Right lobe of liver (tissue), 6 donors: ENCODE measurements at places on chromosomes 16 and 17.

GRCh38 chr16:71919035-71919434 is 23.7 kb downstream of the IST1 start:
- DNase-seq = no peak

DNA sequence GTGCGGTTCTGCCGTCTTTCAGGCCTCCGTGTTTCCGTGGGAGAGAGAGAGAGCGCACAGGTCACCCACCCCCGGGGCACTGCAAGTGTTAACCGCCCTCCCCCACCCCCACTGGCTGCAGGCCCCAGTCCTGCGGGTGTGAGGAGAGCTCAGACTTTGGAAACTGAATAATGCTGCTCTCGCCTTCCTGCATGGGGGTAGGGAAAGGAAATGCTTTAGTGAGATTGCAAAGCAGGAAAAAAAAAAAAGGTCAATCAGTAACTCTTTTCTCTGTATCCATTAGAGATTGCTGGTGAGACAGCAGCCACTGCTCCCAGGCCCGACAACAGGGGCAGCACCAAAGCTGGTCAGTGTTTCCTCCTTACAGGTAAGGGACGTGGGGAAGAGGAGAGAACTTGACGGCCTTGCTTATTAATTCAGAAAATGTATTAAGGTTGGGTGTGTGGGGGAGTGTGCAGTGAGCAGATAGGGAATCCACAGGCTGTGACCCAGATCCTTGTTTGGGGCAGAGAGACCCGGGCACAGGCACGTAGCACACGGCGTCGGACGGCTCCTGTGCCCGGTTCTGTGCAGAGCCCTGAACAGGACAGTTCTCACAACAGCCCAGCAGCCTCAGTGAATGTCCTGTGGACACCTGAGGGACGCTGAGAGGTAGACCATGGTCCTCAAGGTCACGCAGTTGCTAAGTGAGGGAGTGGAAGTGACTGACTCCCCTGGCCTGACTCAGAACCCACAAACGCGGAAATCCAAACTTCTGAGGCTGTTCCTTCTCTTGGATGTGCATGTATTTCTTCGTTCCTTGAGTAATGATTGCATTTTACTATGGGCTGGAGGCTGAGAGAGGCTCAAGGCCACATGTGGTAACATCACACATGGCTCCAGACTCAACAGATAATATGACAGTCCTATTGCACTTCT is 156.5 kb downstream of the FOXL1 start:
- DNase-seq = no peak

DNA sequence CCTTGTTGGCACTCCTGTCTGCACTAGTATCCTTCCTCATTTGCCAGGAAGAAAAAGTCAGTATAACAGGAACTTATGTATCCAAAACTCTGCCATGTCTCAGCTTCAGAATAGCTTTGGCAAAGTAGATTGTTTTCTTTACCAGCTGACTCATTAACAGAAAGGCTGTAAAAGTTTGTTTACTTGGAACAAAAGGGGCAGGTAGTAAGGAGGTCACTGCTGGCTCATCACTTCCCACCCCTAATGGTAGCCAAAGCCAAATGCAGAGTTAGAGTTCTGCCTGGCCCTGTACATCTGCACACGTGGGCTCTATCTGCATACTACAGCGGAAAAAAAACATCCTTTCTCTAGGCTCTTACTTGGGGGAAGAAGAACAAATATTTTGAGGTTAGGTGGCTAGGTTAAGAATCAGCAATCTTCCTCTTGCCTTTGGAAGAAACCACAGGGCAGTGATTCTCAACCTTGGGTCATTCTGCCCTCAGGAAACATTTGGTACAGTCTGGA is 90.9 kb upstream of the BCAR1 start:
- DNase-seq = no peak

- no peak for DNase-seq
These were observed 26.9 kb downstream of the IRX5 start for GRCh38 chr16:54957403-54958166.

- no peak for DNase-seq
These were observed 5.0 kb downstream of the RPRML start for GRCh38 chr17:46974086-46974485.

- DNase-seq = no peak
These were observed 8.3 kb downstream of the PITPNM3 start for GRCh38 chr17:6548034-6548433.

DNA sequence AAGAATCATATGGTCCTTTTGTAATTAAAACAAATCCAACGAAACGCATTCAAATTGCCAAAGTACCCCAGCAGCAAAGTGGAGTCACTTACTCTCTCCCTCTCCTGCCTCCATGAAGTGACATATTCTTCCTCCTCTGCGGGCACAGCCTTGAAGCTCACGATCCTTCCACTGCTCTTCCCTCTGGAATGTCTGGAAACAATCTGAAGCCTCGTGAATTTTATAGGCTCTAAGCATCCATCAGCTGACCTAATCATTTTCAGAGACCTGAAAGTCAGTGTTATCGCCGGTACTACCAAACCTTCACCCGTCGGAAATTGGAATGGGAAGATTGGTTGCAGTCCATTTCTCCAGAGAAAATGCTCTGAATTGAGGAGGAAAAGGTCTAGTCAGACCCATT is 134.5 kb upstream of the FOXF1 start:
- DNase-seq = no peak

- no peak for DNase-seq
These were observed 173.8 kb upstream of the CCL2 start for GRCh38 chr17:34081269-34081668.

- DNase-seq = peak; percentile 27
These were observed 180.4 kb downstream of the IRF8 start for GRCh38 chr16:86079255-86079885.

GRCh38 chr17:45200701-45201100 is 21.0 kb upstream of the FMNL1 start:
- no peak for DNase-seq

- DNase-seq = no peak
These were observed 67.8 kb upstream of the TBX2 start for GRCh38 chr17:61331886-61332285.

- DNase-seq = no peak
These were observed 16.3 kb downstream of the SHISA9 start for GRCh38 chr16:12917653-12918052.

DNA sequence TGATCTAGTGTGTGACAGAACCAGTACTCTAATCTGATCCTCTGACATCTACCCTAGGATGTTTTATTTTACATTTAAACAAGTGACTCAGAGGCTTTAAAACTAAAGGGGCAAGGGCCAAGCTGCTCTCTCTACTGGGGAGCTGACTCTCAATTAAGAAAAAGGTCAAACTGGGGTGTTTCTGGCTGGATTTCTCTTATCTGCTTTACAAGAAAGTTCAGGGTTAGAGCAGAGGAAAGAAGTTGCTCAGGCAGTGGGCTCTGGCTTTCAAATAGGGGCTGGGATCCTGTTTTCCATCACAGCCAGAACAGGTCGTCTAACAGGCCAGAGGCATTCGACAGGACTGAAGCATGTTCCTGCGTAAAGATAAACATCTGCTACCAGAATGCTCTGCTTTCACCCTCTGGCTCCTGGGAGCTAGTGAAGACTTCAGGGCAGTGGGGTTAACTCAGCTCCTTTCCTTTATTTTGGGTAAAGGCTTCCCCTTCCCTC is 8.5 kb downstream of the MMP28 start:
- peak; percentile 13 for DNase-seq

DNA sequence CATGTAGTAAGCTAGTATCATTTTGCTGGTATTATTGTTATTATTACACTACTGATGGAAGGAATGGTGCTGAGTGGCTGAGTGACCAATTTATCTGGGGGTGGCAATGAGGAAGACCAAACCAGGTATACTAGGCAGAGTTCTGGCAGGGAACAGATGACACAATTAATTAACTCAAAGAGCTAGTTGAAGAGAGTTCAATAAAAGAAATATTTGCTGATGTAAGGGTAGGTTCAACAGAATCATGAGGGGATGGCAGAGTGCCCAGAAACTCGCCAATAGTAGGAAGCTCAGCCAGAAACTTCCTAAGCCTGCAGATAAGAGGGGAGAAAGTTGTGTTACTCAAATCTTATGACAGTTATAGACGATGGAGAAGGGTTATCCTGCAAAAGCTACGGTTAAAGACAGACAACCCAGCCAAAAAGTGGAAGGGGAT is 352.5 kb downstream of the KCNJ2 start:
- peak; percentile 57 for DNase-seq

GRCh38 chr16:80852261-80852872 is 48.0 kb upstream of the CDYL2 start:
- no peak for DNase-seq

- no peak for DNase-seq
These were observed 61.2 kb upstream of the NETO2 start for GRCh38 chr16:47204736-47205504.

DNA sequence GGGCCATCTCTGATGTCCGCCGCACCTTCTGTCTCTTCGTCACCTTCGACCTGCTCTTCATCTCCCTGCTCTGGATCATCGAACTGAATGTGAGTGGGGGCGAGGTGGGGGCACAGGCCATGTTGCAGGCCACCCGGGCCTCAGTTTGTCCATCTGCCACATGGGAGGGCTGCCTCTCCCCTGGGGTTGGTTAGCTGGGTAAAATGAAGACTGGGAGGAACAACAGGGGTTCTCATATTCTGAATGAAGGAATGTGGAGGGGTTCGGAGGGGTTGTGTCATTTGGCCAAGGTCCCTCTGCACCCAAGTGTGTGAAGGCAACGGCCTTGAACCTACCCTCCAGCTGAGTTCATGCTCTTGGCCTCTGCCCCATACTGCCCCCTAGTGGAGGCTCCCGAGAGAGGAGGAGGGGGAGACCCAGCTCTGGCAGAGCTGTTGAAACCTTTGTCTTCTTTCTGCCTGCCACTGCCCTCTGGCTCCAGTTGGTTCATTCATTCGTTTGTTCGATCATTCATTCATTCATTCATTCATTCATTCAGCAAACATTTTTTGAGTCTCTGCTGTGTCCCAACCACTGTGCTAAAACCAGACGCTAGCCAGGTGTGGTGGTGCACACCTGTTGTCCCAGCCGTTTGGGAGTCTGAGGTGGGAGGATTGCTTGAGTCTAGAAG is 11.4 kb upstream of the TCAP start:
- no peak for DNase-seq

DNA sequence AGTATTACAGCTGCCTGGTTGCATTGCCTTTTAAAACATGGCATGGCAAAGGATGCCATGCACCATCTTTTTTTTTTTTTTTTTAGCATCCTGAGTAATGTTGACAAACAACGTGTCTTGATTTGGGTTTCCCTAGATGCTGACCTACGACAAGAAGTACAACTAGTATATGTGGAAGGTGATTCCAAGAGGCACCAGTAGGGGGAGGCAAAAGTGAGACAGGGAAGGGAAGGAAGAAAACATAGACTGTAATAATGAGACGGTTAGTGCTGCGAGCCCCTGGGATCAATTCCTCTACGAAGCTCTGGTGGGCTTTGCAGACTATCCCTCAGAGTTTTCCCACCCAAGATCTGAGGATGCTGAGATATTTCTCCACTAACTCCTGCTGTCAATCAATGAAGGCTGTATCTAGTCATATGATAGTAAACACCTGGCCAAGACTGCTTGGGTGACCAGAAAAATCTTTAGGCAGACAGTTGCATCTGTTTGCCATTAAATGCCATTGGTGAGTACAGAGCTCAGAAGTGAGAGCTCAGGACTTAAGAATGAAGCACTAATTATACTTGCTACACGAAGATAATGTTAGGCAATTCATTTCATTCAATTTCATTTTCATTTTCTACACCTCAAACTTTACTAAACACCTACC is 458.6 kb upstream of the GOT2 start:
- DNase-seq = peak; percentile 53

- DNase-seq = no peak
These were observed 1.6 kb upstream of the ODF4 start for GRCh38 chr17:8337802-8338752.

DNA sequence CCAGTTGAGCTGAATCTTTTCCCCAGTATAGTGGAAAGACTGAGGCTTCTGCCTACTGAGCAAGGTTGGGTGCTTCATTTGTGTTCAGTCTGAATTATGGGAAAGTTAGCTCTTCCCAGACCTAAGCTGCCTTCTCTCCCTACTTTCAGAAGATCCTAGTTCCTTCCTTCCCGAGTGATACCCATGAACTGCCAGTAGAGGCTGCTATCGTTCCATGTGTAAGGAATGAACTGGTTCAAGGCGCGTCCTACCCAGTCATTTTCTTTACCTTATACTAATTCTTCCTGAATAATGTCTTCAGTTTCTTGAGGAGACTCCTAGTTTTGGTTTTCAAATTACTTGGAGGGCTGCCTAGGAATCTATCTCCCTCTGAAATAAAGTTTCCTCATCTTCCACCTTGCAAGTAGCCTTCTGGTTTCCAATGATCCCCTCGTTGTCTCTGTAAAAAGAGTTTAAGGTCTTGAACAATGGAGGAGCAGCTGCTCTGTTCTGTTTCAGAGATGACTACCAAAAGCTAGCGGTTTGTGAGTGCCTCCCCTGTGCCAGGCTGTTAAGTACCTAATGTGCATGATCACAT is 934 bp upstream of the AOC2 start:
- no peak for DNase-seq

GRCh38 chr17:7840875-7841274 is 6.9 kb downstream of the KDM6B start:
- no peak for DNase-seq

DNA sequence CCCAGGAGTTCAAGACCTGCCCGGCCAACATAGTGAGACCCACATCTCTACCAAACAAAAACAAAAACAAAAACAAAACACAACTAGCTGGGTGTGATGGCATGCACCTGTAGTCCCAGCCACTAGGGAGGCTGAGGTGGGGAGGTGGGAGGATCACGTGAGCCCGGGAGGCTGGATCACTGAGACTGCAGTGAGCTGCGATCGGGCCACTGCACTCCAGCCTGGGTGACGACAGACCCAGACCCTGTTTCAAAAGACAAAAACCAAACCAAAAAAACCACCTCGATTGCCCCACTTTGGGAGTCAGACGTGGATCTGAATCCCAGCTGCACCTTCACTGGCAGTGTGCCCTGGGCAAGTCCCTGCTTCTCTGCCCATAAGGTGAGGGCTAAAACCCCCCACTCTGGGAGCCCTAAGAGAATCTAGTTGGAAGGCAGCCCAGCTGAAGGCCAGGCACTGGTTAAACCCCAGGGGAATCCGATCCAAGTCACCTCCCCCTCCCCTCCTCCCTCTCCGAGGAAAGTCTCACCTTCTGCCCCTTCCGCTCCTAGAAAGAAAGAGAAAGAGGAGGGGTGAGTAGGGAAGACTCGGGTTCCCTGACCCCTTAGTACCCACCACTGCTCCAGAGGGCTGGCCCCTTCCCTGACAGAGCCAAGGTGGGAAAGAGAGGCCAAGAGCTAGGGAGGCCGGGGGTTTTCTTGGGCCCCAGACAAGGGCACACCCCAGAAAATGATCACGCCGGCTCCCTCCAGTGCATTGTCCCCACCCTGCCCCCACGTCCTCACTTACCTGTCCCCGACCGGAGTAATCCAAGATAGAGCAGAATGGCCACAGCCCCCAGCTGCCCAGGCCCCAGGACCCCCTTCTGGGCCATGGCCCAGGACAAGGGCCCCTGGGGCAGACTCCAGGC is 647 bp downstream of the PRSS8 start:
- no peak for DNase-seq
